D721Med (cell line): ENCODE measurements at places on chromosomes 7 and 10.

DNA sequence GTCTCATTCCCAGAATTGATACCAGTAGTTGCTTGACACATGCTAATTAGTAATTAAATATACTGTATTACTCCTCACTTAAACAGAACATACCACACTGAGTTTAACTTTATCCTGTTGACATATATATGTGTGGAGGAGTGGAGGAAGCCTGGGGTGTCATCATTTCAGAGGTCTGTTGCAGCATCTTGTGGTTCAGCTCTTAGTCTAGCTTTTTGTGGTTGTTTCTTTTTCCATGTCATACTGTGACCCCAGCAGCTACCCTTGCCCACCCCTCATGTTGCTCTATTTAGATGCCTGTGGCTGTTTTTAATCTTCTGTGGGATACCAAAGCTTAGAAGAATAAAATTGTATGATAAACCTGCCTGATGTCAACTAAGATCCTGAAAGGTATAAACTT lies 875.4 kb downstream of the LRMDA start:
- no peak for DNase-seq

GRCh38 chr7:144997512-144997911 lies 161.7 kb upstream of the TPK1 start:
- no peak for DNase-seq

DNA sequence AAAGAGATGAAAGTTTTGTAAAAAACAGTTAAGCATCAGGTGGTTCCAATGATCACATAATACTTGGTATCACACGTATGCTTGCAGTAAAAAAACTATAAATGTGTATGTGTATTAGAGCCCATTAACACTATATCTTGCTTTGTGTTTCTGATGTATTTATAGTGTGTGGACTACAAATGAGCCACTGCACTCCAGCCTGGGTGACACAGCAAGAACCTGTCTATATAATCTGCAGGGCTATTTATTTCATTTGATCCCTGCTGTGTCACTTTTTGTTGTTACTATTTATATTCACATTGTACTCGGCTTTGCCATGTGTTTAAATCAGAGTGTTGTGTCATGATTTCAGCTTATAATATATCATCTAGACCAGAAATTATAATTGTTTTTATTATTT lies 487.8 kb upstream of the TEX47 start:
- no peak for DNase-seq

DNA sequence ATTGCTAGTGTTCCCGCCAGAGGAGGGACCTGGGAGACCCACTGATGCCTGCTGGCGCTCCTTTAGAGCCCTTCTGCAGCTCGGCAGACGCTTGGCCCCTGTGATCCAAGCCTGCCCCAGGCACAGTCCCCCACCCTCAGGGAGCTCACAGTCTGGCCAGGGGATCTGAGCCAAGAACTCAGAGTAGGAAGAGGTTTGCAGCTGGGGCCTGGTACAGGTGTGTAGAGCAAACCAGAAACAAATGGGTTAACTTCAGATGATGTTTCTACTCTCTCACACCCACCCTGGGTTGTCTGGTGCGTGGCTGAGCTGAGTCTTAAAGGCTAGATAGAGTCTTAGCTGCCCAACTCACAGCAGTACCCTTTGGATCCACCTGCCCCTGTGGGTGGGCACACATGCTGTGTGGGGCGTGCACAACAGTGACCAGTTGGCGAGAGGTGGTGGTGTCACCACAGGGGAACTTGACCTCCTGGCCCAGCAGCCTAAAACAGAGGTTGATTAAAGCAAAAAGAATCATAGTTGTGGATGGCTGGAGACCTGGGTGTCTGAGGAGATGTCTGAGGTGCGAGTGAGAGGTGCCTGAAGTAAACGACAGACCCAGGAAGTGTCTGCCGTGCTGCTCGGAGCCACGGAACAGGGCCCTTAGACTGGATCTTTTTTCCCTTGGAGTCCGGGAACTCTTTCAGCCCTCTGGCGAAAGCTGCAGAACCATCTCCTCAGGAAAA lies 31.2 kb upstream of the SRGN start:
- no peak for DNase-seq

DNA sequence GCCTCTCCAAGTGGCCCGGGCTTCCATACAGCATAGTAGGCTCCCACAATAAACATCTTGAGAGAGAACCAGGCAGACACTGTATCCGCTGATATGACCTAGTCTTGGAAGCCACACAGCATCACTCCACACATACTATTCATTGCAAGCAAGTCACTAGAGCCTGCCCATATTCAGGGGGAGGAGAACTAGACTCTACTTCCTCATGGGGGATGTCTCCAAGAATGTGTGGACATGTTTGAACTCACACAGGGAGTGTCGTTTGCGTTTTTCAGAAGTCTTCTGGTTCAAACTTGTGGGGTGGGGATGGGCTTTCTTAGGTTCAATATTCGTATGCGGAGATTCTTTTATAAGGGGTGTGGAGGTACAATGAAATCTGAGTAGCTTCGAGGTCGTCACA lies 232.6 kb upstream of the HABP2 start:
- DNase-seq = no peak

- no peak for DNase-seq
Observed at GRCh38 chr7:79774150-79774549, 320.7 kb upstream of the MAGI2 start.

- no peak for DNase-seq
Observed at GRCh38 chr10:130027716-130028464, 63.8 kb upstream of the EBF3 start.

DNA sequence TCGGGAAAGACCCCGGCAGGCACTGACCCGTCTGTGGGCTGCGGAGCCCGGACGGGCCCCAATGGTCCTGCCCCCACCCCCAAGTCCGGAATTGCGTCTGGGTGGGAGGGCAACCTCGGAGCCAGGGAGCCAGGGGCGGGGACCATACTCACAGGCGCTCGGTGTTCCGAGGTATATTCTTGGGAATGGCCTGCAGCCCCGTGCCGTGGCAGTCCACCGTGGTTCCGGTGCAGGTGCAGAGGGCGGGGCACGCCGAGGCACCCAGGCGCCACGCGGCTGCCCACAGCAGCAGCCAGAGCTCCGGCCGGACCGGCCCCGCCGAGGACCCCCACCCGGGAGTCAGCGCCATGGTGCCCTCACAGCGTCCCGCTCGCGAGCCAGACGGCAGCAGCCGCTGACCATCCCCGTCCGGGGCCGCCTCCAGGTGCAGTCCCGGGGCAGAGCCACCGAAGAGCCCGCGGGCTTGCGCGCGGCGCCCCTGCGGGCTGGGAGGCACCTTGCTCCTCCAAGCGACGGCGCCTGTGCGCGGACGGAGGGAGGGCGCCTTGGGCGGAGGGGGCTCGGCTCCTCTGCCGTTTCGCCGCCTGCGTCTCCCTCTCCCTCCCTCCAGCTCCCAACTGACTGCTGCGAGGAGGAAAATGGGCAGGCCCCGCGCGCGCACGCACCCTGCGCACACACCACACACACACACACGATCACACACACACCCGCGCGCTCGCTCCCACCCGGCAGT lies at the start of gene SLIT1:
TSS of gene SLIT1 (minus strand) at position 634 of the 733 bp plus-strand sequence. CDS start at position 349, 285 bp downstream.
- DNase-seq = no peak

- no peak for DNase-seq
Observed at GRCh38 chr7:48168159-48168558, 3.1 kb upstream of the ABCA13 start.

GRCh38 chr10:125144693-125145623 lies 15.4 kb downstream of the CTBP2 start:
- DNase-seq = no peak

DNA sequence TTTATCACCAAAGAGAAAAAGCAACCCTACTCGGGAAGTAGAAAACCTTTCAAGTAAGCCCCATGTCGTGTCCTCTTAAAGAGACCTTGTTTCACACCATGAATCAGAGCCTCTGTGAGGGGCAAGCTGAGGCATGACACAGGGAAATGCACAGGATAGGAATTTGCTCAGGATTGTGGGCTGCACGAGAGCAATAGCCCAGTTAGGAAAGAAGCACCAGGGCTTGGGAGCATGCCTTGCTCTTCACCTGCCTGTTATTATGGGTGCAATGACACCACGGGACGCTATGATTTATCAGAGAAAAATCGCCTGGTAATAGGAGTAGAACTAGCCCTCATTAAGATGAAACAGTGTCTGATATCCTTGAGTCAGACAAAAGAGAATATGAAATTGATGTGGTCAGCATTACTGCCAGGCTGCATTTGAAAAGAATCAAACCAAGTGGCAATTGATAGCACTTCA lies 562.9 kb upstream of the NRP1 start:
- no peak for DNase-seq

DNA sequence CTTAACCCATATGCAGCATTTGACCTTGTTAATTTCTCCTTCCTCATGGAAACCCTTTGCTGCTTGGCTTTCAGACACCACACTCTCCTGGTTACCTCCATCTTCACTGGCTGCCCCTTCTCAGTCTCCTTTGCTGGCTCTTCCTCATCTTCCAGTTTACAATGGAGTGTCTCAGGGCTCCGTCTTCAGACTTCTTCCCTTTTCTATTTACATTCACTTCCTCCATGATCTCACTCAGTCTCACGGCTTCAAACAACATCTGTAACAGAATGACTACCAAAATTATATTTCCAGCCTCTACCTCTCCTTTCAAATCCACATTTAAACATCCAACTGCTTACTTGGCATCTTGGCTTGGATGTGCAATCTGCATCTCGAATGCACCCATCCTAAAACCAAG lies 140.4 kb downstream of the DKK1 start:
- no peak for DNase-seq

GRCh38 chr7:17937506-17938120 lies 2.7 kb downstream of the SNX13 start:
- DNase-seq = no peak

DNA sequence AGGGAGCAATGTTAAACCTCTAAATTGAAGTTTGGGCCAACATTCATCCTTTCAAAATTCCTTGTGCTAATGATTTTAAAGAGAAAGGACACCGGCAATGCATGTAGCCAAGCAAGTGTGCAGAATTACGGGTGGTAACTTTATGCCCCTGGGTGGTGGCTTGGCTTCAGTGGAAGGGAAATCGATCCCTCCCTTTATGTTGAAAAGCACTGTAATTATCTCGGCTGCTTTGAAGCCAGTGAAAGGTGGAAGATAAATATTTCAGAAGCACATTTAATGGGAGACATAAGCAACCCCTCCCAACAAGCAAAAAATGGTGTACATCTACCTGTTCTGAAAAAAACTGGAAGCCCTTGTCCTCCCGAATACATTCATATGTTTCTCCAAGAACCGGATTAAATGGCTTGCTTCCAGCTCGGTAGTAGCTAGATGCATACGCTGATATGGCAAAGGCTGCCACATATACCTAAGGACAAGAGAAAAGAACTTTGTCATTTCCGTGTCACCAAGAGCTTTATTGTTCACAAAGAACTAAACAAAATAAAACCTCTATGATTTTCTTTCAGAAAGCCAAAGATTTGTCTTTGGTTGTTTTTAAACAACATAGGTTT lies 73.3 kb upstream of the GSDME start:
- no peak for DNase-seq

GRCh38 chr10:6995341-6995740 lies 415.3 kb upstream of the PRKCQ start:
- no peak for DNase-seq

GRCh38 chr7:154914996-154915380 lies 87.9 kb downstream of the PAXIP1 start:
- no peak for DNase-seq

GRCh38 chr7:77157446-77157845 lies 35.0 kb downstream of the CCDC146 start:
- DNase-seq = no peak

DNA sequence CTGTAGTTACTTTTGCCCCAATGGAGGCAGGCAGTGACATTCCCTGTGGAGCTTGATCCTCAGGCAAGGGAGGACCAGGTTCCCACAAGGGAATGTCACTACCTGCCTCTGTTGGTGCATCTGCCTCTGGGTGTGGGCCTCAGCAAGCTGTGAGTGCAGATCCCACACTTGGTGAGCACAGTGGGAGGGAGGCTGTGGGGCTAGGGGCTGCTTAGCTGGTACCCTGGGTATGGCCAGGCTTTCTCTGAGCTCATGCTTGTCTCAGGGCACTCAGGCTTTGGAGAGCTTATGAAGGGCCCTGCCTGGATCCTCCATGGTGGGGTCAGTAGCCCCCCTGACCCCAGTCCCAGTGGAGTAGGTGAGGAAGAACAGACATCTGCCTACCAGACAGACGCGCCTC lies 16.2 kb upstream of the ZNF488 start:
- no peak for DNase-seq

DNA sequence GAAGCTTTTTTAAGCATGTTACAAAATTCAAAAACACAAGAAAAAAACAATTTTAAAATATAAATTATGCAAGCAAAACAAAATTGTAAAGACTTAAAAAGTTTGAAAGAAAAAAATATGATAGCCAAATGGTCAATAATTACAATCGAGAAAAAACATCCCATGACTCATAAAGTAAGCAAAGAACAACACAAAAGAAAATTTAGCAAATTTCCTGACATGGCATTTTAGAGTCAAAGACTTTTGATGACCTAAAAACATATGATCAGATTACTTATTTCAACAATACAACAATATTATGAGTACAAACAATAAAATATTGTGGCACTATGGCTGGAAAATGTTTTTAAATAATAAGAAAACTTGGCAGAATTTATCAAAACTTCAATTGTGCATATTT lies 312.1 kb upstream of the MEOX2 start:
- DNase-seq = no peak

- DNase-seq = no peak
Observed at GRCh38 chr7:65397730-65398142, 24.1 kb downstream of the ZNF92 start.

DNA sequence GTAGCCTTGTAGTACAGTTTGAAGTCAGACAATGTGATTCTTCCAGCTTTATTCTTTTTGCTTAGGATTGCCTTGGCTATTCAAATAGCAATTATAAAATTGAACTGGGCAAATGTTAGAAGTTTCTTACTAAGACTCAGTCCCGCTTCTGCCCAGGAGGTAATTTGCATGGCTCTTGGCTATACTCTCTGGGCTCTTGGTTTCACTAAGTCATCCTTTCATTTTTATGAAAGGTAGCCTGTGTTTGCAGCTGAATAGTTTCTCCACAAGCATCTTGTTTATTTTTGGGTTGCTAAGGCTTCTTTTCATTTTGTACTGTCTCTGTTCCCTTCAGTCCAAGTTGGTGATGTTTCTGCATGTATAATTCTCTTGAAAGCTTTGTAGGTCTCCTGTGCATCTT lies 340.6 kb downstream of the SH2D4B start:
- no peak for DNase-seq

DNA sequence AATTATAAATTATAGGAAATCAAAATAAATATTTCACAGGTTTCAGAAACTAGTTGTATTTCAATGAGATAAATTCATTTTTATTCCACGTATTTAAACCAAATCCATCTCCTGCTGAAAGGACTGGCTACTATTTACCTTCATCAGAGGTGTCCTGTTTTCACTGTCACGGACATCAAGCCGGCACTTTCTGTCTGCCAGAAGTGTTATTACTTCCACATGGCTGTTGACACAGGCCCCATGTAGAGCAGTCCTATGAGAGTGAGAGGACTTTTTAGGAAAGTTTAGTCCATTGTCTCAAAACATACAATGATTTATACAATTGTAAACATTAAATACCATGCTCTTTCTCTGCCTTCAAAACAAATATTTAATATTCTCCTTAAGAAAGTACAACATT lies 100.4 kb upstream of the ACBD5 start:
- DNase-seq = no peak

- no peak for DNase-seq
Observed at GRCh38 chr7:141057788-141058187, 16.1 kb upstream of the TMEM178B start.
